ENCODE measurements at places on chromosomes 5 and 9.

DNA sequence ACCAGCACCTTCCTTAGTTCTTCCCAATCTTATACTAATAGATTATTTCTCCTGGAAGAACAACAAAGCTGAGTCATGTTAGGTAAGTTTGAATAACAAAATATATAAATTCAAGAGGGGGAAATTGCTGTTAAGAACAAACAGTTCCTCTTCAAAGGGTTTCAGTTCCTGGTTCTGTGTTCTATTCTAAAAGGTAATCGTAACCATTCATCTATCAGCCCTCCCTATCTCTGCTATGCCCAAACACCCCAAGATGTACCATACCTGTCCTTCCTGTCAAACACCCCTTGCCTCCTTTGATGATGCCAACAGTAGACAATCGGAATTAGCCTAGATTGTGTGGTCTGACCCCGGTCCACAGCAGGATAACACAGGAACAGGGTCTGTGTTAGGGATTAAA lies 4.2 kb upstream of the RNF180 start:
- DNase-seq, result no peak

DNA sequence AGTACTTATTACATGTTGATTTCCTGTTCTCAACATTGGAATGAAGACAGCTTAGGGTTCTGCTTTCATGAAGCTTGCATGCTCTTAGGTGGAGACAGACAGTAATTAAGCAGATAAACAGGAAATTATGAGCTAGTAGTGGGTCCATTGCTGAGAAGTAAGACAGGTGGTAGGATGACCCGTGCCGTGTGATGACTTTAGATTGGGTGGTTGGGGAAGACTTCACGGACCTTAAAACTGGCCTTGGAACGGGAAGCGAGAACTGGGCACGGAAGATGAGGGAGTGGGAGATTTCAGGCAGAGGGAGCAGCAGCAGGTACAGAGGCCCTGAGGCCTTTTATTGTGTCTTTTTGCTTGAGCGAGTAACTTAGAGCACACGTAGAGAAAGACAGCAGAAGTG lies 27.2 kb downstream of the ABL1 start:
- no peak for DNase-seq

- DNase-seq, result no peak
Observed at GRCh38 chr5:122408592-122409224, 96.7 kb downstream of the SNCAIP start.

DNA sequence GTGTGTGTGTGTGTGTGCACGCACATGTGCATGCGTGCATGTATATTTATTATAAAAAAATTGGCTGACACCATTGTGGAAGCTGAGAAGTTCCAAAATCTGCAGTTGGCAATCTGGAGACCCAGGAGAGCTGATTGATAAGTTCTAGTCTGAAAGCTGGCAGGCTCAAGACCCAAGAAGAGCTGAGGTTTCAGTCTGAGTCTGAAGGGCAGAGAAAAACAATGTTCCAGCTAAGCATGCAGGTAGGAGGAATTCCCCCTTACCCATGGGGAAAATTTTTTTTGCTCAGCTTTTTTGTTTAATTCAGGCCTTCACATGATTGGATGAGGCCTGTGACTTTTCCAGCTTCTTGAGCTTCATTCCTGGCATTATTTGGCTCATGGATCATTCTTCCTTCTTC lies 31.2 kb upstream of the ACTBL2 start:
- DNase-seq, result no peak

- no peak for DNase-seq
Observed at GRCh38 chr5:158212917-158213316, 354.0 kb upstream of the CLINT1 start.

DNA sequence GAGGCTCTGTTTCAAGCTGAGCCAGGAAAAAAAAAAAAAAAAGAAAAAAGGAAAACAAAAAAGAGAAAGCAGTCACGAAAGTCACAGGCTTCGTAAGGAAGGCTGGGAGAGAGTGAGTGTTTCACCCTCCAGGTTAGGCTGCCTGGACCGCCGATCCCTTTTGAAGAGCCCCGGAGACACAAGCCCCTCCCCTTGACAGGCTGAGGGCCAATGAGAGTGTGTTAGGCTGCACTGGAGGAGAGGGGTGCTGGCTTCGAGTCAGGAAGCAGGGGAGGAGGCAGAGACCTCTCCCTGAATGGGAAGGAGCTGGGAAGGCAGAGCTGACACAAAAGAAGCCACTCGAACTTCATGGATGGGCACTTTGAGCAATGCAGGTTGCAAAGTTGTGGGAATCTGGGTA lies at the start of gene NMUR2:
Gene NMUR2, minus strand, starts transcription at position 135 of the 400 bp plus-strand sequence. CDS start 166 bp downstream, outside the sequence.
- DNase-seq, result no peak

Data from RPMI7951 (cell line).